Jurkat, Clone E6-1 (cell line): ENCODE measurements at places on chromosomes 5 and 9.

GRCh38 chr5:139769477-139769876 lies 26.1 kb upstream of the PSD2 start:
- no peak for DNase-seq

DNA sequence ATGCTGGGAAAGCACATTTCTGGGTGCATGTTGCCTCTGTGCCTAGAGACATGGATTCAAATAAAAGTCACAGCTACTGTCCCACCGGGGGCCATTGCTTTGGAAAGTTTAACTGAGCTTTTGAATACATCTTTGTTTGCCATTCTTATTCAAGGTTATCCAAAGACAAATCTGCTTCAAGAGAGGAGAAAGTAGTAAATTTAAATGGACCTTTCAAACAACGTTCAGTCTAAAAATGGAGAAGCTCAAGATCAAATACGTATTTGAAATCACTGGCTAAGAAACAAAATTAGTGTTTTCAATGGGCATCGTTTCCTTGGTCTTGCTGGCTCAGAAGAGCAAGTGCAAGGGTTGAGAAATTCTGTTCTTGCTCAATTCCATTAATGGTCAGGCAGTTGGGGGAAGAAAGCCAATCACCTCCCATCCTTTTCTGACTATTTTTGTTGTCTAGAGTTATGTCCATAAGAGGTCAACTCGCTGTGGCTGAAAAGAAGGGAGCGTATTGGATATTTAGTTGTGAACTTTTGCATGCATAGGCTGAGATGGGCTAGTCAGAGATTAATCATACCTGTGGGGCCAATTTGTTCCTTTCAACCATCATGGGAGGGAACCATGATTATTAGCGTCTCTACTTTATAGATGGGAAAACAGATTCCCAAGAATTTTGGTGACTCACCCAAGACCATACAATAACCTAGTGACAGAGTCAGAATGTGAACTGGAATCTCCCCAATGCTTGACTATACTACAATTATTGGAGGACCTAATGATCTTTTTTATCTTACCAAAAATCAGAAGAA lies 276.2 kb upstream of the TNC start:
- DNase-seq = no peak

DNA sequence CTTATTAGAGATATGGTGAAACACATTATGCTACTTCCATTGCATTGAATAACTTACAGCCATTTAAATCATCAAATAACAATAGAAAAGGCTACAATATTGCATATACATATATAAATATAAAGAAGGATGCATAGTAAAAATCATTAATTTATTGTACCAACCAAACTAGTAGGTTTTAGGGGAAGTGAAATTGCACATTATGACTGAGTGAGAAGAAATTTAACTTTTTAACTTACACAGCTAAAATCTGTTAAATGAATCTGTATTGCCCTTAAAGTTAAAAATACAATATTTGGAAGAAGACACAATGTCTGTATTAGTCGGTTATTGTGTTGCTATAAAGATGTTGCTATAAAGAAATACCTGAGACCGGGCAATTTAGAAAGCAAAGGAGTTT lies 2073.7 kb upstream of the ACO1 start:
- DNase-seq = no peak

- no peak for DNase-seq
Measured at GRCh38 chr5:180898621-180899246, at the start of gene BTNL8. Gene BTNL8 (plus strand): TSS chr5:180899159. CDS start chr5:180899311, 152 bp downstream.

GRCh38 chr5:108251350-108251749 lies 130.5 kb downstream of the FBXL17 start:
- no peak for DNase-seq

DNA sequence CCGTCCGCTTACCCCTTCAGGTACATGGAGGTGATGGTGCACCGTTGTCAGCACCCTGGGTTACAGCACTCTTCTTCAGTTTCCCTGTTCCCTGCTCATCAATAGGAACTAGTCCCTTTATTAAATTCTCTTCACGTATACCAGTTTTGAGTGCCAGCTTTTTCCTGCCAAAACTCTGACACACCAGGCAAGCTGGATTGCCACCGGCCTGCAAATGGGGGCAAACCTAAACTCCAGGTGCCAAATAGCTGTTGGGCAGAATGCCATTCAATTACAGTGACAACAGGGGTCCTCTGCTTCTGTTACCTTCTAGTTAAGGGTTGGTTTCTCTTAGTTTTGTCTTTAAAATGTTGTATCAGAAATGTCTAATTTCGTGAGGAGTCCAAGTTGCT lies 400.4 kb downstream of the OSTF1 start:
- DNase-seq = no peak

GRCh38 chr9:135346438-135347050 lies 133.0 kb upstream of the PPP1R26 start:
- DNase-seq = no peak

- no peak for DNase-seq
Measured at GRCh38 chr9:35562895-35563780, 41.9 kb upstream of the TESK1 start.

DNA sequence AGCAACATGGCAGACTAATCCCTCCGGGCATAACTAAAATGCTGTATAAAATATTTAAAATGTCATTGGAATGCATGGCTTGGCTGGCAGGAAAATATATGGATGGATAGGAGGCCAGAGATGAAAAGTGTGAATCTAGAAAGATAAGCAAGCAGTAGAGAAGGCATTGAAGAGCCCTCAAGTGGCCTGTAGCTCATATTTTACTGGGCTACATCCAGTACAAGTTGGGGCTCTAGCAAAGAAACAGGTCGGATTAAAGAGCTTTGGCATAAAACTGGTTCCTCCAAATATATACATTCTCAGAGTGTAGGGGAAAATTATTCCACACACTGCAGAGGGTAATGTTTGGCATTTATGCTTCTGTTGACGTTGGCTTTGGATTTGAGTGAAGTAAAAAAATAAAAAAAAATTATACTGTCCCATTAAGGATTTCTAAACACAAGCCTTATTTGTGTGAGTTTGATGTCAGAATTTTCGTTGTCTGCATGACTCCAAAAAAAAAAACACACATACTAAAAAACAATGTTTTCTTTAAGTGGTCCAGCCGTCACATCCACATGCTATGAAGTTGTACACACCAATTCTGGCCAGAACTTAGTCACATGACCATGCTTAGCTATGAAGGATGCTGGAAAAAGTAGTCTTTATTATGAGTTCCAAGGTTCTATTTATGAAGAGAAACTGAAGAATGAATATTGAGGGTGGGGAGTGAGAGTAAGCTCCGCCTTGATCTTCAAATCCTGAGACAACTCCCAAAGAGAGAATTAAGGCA lies 147.0 kb downstream of the TLE1 start:
- no peak for DNase-seq

DNA sequence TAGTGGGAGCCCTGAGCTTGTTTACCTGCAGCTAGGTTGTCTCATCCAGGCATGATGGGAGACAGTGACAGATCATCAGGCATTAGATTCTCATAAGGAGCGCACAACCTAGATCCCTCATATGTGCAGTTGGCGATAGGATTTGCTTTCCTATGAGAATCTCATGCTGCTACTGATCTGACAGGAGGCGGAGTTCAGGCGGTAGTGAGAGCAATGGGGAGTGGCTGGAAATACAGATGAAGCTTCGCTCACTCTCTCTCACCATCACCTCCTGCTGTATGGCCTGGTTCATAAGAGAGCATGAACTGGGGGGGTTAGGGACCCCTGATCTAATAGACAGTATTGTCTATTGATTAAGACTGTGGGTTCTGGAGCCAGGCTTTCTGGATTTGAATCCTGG lies 24.9 kb downstream of the SMAD5 start:
- DNase-seq = no peak

DNA sequence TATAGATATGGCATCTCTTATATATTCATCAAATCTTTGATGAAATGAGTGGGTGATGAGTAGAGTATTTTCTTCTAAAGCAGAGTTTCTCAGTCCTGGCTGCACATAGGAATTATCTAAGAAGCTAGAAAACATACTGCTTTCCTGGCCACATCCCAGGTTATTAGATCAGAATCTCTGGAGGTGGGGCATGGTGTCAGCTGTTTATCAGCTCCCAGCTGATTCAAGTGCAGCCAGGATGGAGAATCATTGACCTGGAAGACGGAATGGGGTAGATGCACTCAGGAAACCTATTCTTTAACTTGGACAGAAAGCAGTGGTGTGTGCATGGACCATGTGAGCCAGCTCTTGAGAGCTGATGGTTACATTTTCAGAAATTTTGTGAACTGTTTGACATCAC lies 108.1 kb upstream of the IL6ST start:
- DNase-seq = no peak

DNA sequence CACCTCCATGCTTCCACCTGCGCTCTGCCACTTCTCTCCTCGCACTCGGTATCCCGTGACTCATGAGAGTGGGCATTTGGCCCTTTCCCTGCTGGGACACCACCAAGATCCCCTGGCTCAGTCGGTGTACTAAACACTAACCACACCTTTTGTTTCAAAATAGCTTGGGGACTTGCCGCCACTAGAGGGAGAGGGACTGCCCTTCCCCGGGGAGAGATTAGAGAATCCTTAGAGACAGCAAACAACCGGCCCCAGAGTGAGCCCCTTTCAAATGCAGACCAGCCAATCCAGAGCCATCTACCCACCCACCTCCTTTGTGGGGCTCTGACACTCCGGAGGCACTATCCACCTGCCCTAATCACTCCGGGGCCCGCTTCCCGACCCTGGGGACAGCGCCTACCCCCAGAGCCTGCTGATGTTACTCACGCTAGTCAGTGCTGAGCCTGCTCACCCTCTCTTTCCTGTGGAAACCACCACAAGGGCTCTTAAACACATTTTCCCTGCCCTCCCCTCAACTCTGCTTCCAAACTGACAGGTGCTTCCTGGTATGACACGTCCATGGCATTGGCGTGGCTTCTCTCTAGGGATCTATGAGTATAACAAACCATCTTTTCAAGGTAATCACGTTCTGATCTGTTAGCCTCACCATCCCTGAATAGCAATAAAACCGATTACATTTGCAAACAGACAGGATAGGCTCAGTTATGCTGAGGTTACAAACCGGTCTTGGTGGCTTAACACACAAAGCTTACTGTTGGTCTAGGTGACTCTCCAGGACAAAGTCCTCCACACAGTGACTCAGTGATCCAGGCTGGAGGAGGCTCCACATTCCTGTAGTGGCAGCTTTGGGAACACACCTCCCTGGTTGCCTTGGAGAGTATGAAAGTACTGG lies 180.1 kb upstream of the MVB12B start:
- peak; percentile 65 for DNase-seq

GRCh38 chr5:159910207-159910842 lies 6.0 kb upstream of the ADRA1B start:
- no peak for DNase-seq

DNA sequence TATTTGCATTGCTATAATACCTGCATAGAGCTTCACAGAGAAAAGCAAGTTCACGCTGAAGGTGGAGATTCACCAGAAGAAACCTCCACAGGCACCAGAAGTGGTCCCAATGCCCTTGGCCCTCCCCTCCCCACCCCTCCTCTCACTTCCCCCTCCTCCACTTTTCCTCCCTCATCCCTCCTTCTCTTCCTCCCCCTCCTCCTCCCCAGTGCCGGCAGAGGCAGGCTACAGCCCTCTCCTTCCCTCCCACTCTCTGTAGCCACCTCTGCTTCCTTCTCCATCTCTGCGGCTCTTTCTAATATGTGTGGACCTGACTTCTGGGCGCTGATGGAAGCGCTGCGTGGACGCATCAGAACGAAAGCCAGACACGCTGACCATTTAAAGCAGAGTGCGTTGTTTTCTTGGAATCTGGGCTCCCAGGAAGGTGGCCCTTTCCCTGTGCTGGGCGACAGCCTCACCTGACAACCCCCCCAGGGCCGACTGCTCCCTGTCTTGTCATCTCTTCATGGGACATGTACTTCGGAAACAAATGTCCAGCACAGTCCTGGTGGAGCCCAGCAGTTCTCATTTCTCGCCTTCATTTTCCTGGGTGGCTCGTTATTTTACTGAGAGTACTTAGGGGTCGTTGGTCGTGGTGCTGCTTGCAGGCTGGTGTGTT lies 29.5 kb downstream of the NDUFS6 start:
- no peak for DNase-seq

DNA sequence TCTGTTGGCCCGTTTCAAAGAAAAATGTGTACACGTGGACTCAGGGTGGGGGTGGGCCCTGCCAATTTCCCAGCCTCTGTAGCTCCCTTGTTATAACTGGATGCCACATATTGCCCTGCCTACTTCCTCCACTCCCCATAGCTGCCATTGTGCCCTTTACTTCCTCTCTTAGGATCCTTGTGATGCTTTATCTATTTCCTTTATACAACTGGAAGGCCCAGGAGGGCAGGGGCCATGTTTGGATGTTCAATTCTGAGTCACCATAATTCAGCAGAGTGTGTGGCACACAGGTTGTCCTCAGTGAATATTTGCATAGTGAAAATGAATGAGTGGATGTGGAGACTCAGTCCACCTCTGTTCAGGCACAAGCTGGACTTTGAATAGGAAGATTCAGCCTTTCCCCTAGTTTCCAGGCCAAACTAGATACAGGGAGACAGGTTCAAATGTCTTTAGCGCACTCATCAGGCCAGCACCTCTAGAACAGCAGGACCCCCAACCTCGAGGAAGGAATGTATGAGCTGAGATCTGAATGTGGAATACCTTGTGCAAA lies 10.6 kb upstream of the FEM1C start:
- DNase-seq = no peak

DNA sequence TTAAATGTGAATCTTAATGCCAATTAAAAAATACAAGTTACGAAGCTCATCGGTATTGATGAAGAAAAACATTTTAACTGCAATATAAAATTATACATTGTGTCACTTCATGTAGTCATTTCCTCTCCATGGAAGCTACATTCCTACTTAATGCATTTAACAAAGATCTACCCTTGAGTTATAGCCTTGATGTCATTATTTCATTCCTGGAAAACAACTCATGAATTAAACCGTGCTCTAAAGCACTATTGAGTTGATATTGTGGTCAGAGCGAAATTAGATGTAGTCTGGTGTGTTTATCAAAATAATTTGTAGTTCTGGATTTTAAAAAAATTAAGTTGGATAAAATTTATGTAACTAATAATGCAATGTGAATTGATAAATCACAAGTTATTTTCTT lies 11.1 kb downstream of the C5orf47 start:
- DNase-seq = no peak
